ENCODE measurements at places on chromosomes 2 and 18.

DNA sequence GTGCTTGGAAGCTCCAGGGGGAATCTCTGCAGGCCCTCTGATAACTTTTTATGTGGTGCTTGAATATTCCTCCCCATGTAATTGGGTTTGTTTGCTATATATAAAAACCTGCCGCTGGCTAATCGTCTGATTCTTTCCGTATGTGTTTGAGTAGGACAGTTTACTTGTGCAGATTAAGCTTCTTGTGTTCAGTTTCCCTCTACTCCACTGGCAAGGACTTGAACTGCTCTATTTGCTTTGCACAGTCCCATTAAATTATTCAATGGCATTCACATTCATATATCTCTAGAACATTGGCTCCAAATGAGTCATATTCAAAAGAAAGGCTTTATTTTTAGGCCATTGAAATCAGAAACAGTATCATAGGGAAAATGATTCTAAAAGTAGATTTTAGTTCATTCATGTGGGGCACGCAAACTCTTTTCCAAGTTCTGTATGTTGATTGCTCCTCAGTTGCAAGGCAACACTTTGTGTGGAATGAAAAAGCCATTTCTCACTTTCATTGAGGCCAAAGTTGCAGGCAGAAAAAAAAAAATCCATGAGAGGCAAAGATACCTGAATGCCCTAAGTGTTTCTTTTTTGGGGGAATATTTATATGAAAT lies 1682.3 kb upstream of the PIK3C3 start:
- DNase-seq = no peak

DNA sequence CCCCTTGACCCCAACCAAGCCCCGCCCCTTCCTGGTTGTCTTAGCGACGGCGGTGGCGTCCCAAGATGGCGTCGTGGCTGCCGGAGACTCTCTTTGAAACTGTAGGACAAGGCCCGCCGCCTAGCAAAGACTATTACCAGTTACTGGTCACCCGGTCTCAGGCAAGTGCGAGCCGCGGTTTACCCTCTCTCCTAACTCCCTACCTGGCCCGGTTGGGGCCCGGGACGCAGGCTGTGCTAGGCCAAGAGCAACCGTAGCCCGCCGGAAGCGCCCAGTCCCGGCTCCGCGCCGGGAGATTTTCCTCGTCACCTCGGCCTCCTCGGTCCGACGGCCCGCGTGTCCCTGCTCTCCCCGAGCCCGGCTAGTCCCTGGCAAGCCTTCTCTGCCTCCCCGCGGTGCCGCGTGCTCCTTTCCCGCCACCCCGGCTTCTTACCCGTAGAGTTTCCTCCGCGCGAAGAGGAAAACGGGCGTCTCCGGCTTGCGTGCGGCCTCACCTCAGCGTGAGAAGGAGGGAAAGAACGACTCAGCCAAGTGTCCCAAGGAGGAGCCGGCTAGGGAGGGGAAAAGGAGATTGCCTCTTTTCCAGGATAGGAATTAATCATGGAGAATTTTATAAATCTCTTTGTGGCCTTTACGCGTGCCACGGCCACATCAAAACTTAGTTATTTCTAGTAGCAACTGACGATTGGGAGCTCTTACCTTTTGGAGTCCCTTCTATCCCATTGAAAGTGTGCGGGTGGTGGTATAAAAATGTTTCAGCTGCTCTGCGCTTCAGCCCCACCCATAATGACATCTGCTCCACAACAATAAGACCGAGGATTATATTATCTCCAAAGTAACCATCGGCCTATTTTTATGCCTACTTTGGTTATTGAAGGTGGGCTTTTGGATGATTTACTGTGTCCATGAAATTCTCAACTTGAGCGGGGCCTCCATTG lies at the start of gene FBXO36:
FBXO36 (plus strand) TSS at position 55 of the 938 bp plus-strand sequence; CDS start at position 66, 11 bp downstream.
- DNase-seq = no peak

DNA sequence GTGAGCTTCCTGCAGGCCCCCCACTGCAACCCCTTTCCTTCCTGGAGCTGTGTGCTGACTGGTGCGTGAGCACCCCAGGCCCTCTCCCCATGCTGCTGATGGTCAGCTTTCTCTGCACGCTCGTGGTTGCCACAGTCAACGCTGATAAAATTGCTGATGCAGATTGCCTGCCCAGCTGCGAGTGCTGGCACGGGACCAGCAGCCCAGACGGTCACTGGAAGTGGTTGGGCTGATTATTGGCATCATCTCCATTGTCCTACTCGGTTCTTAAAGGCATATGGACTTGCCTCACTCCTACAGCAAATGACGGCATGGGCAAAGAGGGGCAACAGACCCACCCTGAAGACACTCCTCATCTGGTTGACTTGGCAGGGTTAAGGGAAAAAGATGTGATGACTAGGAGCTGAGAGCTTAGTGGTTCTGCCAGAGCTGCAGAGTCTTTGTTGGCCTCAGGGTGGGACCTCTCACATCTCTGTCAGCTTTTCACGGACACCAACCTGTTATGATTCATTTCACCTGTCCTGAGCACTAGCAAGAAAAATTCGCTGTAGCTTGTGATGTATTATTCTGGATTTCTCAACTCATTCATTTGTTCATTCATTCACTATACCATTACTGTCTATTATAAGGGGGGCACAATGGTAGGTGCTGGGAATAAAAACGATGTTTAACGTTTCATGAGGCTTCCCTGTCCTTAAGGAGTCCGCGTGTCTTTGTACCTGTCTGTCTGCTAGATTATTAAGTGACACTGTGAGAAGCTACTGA lies 38.4 kb downstream of the PAX8 start:
- no peak for DNase-seq

GRCh38 chr18:9685615-9685890 lies 22.5 kb upstream of the RAB31 start:
- no peak for DNase-seq

DNA sequence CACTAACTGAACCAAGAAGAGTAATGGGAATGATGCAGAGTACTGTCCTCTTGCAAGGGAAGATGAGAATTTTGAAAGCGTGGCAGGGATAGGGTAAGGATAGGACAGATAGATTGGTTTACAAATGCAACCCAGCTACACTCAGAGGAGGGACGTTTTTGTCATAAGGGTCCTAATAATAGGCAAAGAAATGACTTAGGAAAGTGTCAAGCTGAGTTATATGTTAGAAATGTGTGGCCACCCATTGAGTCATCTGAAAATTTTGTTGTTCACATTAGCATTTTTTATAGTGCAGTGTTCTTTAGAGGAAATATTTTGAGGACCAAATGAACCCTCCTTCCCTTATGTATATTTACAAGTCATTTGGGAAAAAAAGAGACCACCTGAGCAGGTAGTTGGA lies 137.5 kb downstream of the PHLPP1 start:
- no peak for DNase-seq

GRCh38 chr2:144248350-144249034 lies 271.4 kb downstream of the ZEB2 start:
- no peak for DNase-seq

- no peak for DNase-seq
Observed at GRCh38 chr2:111617299-111618225, 266.4 kb downstream of the ANAPC1 start.

DNA sequence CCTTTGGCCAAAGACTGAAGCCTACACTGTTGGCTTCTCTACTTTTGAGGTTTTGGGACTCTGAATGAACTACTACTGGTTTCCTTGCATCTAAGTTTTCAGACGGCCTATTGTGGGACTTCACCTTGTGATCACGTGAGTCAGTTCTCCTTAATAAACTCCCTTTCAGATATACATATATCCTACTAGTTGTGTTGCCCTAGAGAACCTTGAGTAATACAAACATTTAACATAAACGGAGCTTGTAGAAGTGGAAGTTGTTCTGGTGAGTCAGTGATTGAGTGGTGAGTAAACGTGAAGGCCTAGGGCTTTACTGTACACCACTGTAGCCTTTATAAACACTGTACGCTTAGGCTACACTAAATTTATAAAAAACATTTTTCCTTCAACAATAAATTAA lies 107.2 kb upstream of the CDH2 start:
- DNase-seq = no peak

GRCh38 chr2:133847591-133847990 lies 279.3 kb upstream of the NCKAP5 start:
- no peak for DNase-seq

- DNase-seq = no peak
Observed at GRCh38 chr2:211328126-211328525, 771.7 kb downstream of the CPS1 start.

DNA sequence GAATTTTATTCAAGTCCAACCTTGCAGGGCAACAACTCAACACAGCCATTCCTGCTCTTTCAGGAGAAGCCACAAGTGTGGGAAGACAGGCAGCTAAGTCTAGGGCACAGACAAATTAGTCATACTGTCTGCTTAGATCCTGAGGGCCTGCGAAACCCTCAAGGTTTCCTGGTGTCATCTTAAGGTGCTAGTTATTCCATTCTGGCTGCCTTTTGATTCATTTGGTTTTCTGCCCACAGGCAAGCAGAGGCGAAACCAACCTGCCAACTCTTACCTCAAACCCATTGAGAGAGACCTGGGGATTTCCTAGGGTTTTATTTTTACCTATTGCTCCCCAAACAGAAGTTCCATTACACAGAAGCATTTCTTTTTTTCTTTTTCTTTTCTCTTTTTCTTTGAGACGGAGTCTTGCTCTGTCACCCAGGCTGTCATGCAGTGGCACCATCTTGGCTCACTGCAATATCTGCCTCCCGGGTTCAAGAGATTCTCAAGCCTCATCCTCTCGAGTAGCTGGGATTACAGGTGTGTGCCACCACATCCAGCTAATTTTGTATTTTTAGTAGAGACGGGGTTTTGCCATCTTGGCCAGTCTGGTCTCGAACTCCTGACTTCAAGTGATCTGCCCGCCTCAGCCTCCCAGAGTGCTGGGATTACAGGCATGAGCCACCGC lies 23.7 kb upstream of the SCYGR1 start:
- DNase-seq = no peak

DNA sequence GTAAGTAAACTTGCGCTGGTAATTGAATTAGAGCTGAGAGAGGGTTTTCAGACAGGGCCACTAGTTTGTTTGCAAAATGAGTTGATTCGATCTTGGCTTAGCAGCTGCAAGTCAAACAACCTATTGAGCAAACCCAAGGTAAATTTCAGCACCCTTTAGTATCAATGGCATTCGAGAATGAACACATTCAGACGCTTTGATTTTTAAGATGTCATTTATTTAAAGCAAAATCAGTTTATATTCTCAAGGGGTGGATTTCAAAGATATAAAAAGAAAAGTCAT lies 44.2 kb downstream of the TGIF1 start:
- DNase-seq = no peak

GRCh38 chr2:114009205-114009944 lies 119.5 kb downstream of the ACTR3 start:
- DNase-seq = no peak

DNA sequence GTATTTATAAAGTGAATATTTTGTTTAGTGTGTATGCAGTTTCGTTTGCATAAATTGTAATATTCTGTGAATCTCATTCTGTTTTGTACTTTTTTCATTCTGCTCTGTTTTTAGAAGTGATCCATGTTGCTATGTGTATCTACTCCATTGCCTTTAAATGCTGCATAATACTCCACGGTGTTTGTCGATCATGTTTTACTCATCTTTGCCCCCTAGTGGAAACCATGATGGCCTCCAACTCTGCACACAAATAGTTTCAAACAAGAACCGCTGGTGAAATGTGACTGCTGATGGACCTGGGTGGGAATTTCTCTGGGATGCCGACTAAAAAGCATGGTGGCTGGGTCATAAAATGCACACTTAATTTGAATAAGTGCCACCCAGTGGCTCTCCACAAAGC lies 32.0 kb upstream of the SKOR2 start:
- no peak for DNase-seq

DNA sequence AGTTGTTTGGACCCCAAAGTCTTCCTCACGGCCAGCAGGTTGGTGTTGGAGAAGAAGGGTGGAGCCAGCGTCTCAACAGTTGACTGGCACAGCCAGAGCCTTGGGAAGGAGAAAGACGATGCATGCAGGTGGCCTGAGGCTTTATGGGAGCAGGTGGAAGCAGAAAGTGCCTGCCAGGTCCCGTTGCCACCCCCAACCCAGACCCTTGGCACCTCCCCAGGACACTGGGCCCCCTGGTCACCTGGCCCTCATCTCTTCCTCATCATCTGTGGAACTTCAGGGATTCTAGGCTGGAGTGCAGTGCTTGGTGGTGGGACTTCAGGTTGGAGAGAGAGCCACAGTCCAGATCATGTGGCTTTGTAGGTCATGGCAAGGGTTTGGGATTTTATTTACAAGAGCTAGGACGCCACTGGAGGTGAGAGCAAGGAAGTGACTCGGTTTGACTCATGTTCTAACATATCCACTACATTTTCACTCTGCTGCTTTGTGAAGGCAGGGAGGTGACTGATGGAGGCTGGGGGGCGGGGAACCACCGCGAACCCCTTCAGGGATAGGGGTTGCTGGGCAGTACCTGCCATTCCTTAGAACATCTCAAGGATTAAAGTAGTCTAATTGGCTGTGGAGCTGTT lies 62.5 kb upstream of the B3GNT7 start:
- DNase-seq = no peak

GRCh38 chr2:196293751-196294515 lies 122.6 kb upstream of the STK17B start:
- DNase-seq = no peak

DNA sequence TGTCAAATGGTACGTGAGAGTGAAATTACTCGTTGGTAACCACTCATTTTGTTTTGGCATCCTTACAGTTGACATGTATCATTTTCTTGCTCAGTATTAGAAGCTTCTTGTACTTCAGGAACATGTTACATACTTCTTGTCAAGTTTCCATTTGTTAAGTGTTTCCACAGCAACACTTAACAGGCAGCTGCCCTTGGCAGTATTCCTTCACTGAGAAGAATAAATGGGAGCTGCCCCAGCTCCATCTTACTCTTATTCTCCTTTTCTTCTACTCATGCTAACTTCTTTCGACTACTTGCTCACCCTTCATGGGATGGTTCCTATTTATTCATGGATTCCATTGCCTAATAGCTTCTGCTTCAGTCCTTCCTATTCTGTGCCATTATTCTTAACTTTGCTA lies 60.1 kb upstream of the TUBA3E start:
- no peak for DNase-seq

DNA sequence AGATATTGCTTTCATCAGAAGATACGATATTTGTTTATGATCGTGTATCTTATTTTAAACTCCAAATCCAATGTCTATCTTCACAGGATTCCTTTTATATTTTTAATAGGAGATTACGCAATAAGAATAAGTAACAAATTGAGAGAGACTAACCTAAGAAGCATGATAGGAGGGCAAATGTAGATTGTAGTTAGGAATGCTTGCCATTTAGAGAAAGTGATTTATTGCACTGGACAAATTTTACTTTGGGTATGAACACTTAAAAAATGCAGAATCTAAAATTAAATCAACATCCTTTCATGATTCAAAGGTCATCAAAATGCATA lies 563.4 kb upstream of the POU3F3 start:
- DNase-seq = no peak

GRCh38 chr2:237542001-237542704 lies 24.2 kb upstream of the PRLH start:
- no peak for DNase-seq

DNA sequence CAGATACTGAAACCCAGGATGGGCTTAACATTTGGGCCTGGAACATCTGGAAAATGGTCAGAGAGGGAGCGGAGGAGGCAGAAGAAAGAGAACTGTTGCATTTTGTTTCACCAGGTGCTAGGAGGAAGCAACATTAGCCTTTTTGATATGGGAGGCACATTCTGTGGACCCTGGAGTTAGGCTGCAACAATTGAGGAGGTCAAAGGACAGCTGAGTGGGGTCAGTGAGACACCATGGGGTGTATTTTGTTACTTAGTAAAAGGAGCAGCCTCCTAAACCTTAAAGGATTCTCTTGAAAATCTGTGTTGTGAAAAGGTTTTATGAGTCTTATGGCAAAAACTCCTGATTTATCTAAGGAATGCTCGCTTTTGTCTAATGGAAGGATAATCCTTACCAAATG lies 124.9 kb downstream of the GREB1L start:
- DNase-seq = no peak

- no peak for DNase-seq
Observed at GRCh38 chr2:120225549-120226065, 2.4 kb upstream of the TMEM185B start.

GRCh38 chr2:5093056-5093455 lies 599.1 kb upstream of the SOX11 start:
- DNase-seq = no peak
